ENCODE measurements at places on chromosomes 6 and 20. TPM values are rescaled to one million over a fixed set of nuclear protein-coding genes. Genes with fewer than 3 reads are reported as not detected.

GRCh38 chr6:8633762-8634161, 198.4 kb upstream of the SLC35B3 start:
- no peaks in the 10 kb centered on the region for H3K4me1 ChIP-seq
- H3K27me3 ChIP-seq = no peaks in the 10 kb centered on the region
- no peaks in the 10 kb centered on the region for H3K36me3 ChIP-seq
- no peak overlapping the region for H3K4me3 ChIP-seq

GRCh38 chr6:144194293-144194810, 44.0 kb downstream of the STX11 start:
- H3K27me3 ChIP-seq = no peaks in the 10 kb centered on the region
- no peak for DNase-seq
- H3K27ac ChIP-seq = no peak overlapping the region

DNA sequence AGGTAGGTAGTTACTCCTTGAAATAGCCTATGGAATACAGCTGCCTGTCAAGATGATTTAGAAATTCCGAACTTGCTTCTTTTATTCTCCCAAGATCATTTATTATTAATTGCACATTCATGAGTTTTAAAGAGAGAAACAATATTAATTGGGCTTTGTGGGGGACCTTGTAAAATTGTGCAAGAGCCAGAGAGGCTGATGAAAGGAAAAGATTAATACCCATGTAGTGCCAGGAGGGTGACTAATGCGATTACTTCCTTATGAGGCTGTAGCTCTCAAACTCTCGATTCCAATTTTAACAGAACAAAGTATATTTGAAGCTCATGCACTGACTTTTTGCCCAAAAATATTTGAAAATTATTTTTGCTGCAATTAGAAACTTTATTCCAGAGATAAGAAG, 423.8 kb upstream of the ID4 start:
- H3K27ac ChIP-seq = no peak overlapping the region
- no peaks in the 10 kb centered on the region for H3K36me3 ChIP-seq
- H3K4me3 ChIP-seq = no peak overlapping the region
- no peaks in the 10 kb centered on the region for H3K27me3 ChIP-seq

ABHD16B gene
- total RNA-seq = not detected

SAMD5 gene
- 0.08 TPM for total RNA-seq

Data from H1 (cell line).